ENCODE measurements at places on chromosomes 6 and 20.

GRCh38 chr6:138863321-138863720 lies 67.4 kb downstream of the ECT2L start:
- DNase-seq, result no peak

GRCh38 chr6:138063726-138064125 lies 43.5 kb downstream of the PERP start:
- no peak for DNase-seq

- DNase-seq, result no peak
Measured at GRCh38 chr6:111927321-111927720, 54.1 kb upstream of the FYN start.

DNA sequence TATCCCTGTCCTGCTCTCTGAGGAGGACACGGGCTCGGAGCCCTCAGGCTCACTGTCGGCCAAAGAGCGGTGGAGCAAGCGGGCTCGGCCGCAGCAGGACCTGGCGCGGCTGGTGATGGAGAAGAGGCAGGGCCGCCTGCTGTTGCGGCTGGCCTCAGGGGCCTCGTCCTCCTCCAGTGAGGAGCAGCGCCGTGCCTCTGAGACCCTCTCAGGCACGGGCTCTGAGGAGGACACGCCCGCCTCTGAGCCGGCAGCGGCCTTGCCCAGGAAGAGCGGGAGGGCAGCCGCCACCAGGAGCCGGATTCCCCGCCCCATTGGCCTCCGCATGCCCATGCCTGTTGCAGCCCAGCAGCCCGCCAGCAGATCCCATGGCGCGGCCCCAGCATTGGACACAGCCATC lies 14.2 kb upstream of the SLC22A7 start:
- no peak for DNase-seq

- DNase-seq, result no peak
Measured at GRCh38 chr6:149130508-149130907, 187.0 kb upstream of the TAB2 start.

GRCh38 chr6:10861086-10861485 lies 20.8 kb downstream of the GCM2 start:
- DNase-seq, result no peak

- DNase-seq, result no peak
Measured at GRCh38 chr20:7971536-7972280, 31.4 kb upstream of the HAO1 start.

DNA sequence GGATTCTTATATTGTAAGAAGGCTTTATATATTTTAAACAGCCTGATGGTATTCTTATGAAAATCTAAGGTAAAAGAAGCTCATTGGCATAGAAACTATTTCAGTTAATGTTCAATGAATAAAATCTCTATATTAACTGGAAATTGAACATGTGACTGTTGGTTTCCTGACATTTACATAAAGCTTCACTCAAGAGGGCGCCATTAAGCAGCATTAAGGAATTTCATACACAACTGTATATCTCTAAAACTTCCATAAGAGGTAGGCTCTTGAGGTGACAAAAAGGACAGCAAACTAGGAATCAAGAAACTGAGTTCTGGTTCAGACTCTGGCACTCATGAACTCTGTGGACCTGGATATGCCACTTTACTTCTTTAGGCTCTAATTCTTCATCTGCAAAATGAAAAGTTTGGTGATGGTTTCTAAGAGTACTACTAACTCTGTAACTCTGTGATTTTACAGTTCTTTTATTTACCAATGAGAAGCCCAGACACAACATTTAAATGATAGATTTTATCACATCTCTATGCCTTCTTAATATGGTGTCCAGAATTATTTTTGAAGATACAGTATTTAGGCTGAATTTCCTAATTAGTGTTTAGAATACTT lies 147.5 kb downstream of the FLRT3 start:
- no peak for DNase-seq

DNA sequence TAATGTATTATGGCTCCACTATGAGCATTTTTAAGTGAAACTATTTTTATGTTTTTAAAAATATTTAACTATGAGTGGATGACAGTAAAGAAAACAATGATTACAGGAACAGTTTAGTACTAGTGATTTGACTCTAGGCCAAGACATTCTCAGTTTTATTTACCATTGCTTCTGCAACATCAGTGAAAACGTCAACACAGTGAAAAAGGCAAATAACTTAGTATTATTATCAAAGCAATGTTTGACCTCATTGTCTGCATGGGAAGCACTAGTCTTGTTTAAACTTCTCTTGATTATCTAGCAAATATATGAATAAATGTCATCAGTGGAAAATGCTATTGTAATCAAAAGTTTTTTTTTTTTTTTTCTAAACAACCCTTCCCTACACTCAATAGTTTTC lies 165.0 kb downstream of the HTR1B start:
- no peak for DNase-seq

DNA sequence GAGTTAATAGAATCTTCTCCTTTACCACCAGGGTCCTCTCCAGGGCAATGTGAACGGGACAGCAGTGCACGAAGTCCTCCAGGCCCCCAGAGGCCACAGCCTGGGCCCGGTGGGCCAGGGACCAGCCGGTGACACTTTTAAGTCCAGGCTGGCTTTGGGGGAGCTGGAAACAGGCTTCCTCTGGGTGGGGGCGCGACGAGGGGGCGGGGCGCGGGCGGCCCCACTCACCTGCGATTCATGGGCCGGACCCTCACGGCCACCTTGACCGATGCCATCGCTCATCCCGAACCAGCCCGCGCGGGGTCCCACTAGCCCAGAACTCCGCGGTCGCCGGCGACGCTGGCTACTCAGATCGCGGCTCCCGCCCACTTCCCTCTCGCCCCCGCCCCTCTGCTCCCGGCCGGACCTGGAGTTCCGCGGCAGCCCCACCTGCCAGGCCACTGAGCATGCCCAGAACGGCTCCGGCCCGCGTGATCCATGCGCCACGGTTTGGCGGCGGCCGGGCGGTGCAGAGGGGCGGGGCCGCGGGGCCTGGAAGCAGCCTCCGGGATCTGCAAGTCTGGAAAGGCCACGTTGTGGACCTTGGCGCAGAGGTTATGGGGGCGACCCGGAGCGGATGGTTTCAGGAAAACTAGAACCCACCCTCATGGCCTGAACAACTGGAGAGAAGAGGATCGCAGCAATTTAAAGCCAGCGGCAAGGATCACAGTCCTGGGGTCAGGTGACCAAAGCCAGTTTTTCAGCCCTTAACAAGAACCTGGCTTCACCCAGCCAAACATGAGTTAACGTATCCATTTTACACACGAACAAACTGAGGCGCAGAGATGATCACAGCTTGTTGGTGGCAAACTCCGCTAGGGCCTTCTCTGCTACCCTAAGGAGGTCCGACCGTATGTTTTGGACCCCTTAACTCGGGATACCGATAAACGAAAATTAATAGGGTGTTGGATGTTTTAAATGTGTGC lies at the start of gene KIF16B:
TSS of gene KIF16B (minus strand) at position 448 of the 965 bp plus-strand sequence. CDS start at position 275, 173 bp downstream.
- peak; percentile 89 for DNase-seq

- DNase-seq, result no peak
Measured at GRCh38 chr20:56513161-56514150, 11.1 kb upstream of the FAM209A start.

DNA sequence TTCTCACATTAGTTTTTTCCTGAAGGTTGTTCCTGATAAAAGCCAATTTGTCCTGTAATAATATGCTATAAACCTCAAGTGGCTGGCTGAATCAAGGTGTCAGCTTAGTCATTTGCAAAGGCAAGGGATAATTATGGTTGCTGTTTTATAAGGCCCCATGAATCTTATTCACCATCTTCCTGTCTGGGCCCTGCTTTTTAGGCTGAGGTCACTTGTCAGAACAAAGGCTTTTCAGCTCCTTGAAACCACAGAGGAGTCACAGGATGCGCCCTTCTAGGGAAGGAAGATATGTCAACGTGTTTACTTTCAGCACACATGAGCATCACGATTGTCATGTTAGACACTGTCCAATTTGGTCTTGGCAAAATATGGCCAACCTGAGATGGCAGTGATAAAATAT lies 64.8 kb upstream of the NAA20 start:
- no peak for DNase-seq

- no peak for DNase-seq
Measured at GRCh38 chr6:1560281-1561058, 49.2 kb upstream of the FOXC1 start.

DNA sequence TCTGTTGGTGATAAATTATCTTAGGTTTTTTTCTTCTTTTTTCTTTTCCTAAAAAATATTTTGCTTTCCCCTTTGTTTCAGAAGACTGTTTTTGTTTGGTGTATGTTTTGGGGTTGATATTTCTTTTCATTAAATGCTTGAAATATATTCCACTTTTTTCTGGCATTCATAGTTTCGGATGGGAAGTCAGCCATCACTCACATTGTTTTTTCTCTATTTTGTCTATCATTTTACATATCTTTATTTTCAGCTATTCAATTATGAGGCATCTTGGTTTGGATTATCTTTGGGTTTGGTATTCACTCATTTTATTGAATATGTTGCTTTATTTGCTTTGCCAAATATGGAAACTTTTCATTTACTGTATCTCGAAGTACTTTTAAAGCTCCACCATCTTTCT lies 600.5 kb upstream of the EYS start:
- no peak for DNase-seq

GRCh38 chr6:165804331-165805066 lies 141.5 kb upstream of the PDE10A start:
- DNase-seq, result no peak

- no peak for DNase-seq
Measured at GRCh38 chr20:33667245-33667675, 517 bp downstream of the ACTL10 start.

GRCh38 chr6:62146954-62147853 lies 138.8 kb downstream of the KHDRBS2 start:
- DNase-seq, result no peak

GRCh38 chr6:168791917-168792316 lies 350.9 kb downstream of the SMOC2 start:
- peak; percentile 90 for DNase-seq

GRCh38 chr20:50876063-50876685 lies 55.1 kb downstream of the ADNP start:
- DNase-seq, result no peak

DNA sequence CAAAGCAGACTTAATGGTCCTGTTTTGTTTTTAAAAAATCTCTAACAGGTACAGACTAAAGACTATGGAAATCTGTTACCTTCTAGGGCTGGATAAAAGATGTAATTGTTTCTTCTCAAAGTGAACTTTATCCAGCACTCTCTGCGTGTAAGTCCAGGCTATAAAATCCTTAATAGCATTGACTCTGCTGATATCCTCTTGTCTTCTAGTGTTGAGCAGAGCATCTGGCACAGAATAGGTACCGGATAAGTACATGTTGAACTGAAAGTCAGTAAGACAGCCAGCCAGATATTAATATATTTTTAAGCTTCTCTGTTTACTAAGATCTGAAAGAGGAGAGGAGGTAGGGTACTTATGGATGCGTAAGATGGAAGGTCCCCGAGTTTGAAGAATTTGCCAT lies 262.3 kb downstream of the TBC1D7 start:
- no peak for DNase-seq

- DNase-seq, result no peak
Measured at GRCh38 chr20:13200767-13201500, 20.1 kb upstream of the ISM1 start.
